ENCODE measurements at places on chromosomes 5 and 9.

GRCh38 chr5:147286296-147286695, 51.5 kb downstream of the STK32A start:
- no peaks in the 10 kb centered on the region for H3K36me3 ChIP-seq
- 0 out of 2 replicates have a peak, but pooled peaks cover 4% of the 10 kb centered on the region for H3K27me3 ChIP-seq

DNA sequence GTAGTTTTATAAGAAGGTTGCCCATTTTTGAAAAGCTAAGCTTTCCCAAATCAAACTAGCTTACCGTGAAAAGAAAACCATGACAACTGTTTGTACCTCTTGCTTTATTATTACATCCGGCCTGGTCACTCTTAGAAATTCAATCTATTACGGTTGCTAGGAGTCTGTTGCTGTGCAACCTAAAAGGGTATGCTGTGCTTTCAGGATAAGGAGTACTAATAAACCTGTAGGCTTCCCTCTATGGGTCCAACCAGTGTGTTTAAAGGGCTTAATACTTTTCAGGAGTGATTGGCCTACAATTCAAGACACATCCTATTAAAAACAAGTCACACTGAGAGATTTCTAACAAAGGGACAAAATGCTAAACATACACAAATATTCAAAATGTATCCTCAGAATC, 27.1 kb downstream of the RFX3 start:
- DNase-seq = no peak
- H3K4me1 ChIP-seq = peaks cover 20% of the 10 kb centered on the region
- H3K4me3 ChIP-seq = no peak overlapping the region

DNA sequence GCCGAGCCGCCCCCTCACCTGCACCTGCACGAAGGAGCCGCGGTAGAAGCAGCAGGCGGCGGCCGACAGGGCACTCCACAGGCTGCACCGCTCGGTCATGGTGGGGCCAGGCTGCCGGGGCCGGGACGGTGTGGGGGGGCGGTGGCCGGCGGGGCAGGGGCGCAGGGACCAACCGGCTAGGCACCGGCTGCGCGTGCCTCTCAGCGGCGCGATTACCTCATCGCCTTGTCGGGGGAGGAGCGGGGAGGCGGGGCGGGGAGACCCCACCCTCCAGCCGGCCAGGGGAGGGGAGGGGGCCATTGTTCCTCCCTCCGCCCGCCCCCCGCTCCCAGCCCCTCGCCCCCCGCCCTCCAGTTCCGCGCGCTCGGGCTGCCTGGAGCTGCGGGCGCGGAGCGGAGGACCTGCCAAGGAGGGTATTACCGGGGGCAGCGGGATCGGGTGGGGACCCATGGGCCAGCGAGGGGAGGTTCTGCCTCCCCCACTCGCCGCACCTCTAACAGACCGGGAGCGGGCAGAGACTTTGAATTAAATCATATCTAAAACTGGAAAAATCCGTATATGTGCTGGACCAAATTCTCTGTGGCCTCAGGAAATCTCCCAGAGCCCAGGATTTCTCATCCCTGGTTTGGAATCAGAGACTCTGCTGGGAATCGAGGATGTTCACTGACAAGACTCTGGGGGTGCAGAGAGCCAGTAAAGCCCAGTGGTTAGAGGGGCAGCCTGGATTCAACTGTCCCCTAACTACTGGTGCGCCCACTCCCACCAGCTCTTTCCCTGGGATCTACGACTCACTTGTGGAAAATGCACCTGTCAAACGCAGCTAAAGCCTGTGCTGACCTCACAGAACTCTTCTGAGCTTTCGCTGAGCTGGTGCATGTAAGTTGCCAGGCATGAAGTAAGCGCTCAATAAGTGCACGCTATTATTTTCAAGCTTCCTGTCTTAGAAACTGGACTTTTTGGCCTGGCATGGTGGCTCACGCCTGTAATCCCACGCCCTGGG, 20.3 kb upstream of the TOR2A start:
- H3K27ac ChIP-seq = no peak overlapping the region
- DNase-seq = no peak
- no peaks in the 10 kb centered on the region for H3K4me1 ChIP-seq
- H3K36me3 ChIP-seq = no peaks in the 10 kb centered on the region

DNA sequence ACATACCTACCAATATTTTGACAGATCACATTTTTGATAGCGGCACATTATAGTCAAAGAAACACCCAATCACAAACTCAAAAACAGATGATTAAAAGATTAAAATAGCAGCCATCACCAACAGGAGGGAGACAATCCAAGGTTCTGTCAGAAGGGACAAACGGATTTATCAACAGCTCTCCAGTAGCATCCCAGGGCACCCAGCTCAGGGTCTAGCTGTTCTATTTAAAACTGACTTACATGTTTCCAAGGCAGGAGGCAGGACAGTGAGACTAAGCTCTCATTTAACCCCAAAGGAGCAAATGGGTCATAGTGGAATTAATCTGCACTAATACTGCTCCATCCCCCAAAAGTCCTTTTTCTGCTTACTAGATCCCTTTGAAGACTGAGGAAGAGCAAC, 3.2 kb downstream of the AGTPBP1 start:
- no peak overlapping the region for H3K4me3 ChIP-seq
- H3K27me3 ChIP-seq = no peaks in the 10 kb centered on the region
- DNase-seq = no peak
- peaks cover 15% of the 10 kb centered on the region for H3K4me1 ChIP-seq

GRCh38 chr9:73007966-73008672, 55.3 kb upstream of the ALDH1A1 start:
- DNase-seq = no peak
- no peak overlapping the region for H3K4me3 ChIP-seq
- no peaks in the 10 kb centered on the region for H3K27me3 ChIP-seq
- peaks cover 13% of the 10 kb centered on the region for H3K4me1 ChIP-seq
- H3K36me3 ChIP-seq = no peaks in the 10 kb centered on the region

DNA sequence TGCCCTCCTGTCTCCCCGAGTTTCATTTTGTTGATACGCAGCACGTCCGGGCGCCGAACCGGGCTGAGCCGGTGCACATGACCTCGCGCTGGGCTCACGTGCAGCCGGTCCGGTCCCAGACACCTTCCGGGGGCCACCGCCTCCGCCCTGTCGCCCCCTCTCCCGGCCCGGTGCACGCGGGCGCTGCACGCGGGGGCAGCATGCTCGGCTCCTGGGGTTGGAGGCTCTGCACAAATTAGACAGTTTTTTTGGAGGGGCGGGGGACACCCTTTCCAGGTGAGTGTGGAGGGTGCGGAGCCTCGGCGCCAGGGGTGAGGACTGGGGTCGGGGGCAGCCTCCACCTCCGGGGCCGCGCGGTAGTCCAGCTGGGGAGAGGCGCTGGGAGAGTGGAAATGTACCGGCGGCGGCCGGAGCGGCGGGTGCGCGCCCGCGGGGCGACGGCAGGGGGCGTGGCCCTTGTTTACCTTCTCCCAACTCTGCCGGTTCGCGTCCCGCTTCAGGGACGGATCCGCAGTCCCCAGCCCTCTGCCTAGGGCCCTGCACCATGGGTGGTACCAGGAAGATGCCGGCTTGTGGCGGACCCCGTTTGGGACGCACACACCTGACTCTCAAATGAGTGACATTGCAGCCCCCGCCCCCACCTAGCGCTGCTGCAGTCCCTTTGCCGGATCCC, 1.1 kb downstream of the JADE2 start:
- peak; percentile 88 for DNase-seq
- H3K27ac ChIP-seq = peak overlapping the region; percentile 82
- no peaks in the 10 kb centered on the region for H3K27me3 ChIP-seq
- H3K36me3 ChIP-seq = no peaks in the 10 kb centered on the region

DNA sequence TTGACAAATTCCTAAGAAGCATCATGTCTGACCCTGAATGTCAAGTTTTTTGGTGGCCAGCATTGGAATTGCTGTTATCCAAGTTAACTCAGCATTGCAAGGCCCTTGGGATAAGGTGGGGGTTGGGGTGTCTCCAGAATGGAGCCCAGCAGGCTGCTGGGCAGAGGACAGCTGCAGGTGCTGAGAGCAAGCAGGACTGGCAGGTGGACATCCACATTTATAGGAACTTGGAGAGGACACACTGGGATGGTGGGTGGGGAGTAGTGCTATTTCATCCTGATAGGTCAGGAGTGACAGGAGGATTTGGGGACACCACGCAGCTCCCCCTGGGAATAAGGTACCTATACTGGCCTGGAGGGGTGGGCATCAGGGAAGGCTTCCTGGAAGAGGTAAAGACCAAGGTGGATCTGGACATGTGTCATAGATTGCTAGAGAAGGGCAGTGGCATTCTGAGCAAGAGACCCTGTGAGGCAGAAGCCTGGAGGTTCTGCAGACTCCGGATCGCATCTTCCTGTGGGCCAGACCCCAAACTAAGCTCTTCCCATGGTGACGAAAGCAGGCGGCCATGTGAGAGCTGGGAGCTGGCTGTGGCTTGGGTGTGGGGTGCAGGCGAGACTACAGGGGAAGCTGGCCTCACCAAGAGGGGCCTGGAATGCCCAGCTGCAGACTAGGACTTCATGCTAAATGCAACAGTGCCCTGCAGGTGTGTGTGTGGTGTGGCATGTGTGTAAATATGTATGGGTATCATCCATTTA, 148.1 kb downstream of the RGS3 start:
- no peak for DNase-seq
- H3K4me1 ChIP-seq = peaks cover 20% of the 10 kb centered on the region
- no peaks in the 10 kb centered on the region for H3K27me3 ChIP-seq
- H3K36me3 ChIP-seq = no peaks in the 10 kb centered on the region

GRCh38 chr5:150065346-150065745, 21.0 kb downstream of the CSF1R start:
- H3K27me3 ChIP-seq = no peaks in the 10 kb centered on the region
- peak; percentile 69 for DNase-seq
- no peaks in the 10 kb centered on the region for H3K36me3 ChIP-seq
- H3K27ac ChIP-seq = peak overlapping the region; percentile 62
- peak overlapping the region; percentile 2 for H3K4me3 ChIP-seq

GRCh38 chr5:3512361-3513095, 83.1 kb upstream of the IRX1 start:
- H3K36me3 ChIP-seq = no peaks in the 10 kb centered on the region
- no peak for DNase-seq
- H3K27me3 ChIP-seq = no peaks in the 10 kb centered on the region

DNA sequence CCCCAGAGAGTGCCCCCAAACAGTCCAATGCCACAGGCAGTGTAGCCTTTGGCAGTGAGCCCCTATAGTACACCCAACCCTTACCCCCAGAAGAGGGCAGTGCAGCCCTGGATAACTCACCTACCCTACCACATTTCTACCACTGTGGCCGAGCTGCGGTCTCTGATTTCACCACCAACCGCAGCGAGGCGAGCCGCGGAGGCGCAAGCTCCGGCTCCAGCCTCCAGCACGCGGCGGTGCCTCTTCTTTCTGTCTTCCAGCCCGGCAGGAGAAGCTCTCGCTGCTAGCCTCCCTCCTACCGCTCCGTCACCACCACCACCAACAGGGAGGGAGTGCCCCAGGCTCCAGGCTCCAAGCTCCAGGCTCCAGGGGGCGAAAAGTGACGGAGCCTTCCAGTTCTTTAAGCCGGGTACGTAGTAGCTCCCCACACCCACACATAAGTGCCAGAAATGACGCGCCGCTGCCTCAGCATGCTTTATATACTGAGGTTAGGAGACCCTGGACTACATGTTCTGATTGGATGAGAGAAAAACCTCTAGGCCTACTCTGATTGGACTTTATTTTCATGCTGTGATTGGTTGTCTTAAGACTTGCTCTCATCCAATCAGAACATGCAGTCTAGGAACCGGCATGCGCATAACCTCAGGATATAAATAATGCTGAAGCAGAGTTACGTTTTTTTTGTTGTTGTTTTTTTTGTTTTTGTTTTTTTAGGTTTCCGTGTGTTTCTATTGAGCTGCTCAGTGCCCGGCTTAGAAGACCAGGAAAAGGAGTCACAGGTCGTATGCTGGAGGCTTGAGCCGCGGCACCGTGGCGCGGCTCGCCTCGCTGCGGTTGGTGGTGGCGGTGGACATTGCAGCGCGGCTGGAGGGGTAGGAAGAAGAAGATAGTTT, at the start of gene PCAT7:
TSS of gene PCAT7 (plus strand) at position 645 of the 893 bp plus-strand sequence.
- no peaks in the 10 kb centered on the region for H3K27me3 ChIP-seq
- DNase-seq = peak; percentile 46
- no peaks in the 10 kb centered on the region for H3K4me1 ChIP-seq
- H3K27ac ChIP-seq = no peak within 1 kb of the TSS
- H3K36me3 ChIP-seq = no peaks in the 10 kb centered on the region
